ENCODE measurements at places on chromosomes 12 and 14.

DNA sequence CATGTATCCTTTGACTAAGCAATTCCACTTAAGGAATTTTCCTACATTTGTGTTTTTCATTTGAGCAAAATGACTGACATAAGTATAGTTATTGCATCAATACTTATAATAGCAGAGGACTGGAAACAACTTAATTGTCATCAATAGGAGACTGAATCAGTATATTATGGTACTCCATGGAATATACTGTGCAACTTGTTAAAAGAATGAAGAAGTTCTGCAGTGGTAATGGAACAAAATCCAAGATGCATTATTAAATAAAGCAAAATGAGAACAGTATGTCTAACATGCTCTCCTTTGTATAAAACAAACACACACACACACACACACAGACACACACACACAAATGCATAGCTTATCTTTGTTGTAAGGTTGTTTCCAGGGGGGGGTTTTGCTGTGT, 303.1 kb downstream of the RAD51B start:
- ATAC-seq, result no peak

DNA sequence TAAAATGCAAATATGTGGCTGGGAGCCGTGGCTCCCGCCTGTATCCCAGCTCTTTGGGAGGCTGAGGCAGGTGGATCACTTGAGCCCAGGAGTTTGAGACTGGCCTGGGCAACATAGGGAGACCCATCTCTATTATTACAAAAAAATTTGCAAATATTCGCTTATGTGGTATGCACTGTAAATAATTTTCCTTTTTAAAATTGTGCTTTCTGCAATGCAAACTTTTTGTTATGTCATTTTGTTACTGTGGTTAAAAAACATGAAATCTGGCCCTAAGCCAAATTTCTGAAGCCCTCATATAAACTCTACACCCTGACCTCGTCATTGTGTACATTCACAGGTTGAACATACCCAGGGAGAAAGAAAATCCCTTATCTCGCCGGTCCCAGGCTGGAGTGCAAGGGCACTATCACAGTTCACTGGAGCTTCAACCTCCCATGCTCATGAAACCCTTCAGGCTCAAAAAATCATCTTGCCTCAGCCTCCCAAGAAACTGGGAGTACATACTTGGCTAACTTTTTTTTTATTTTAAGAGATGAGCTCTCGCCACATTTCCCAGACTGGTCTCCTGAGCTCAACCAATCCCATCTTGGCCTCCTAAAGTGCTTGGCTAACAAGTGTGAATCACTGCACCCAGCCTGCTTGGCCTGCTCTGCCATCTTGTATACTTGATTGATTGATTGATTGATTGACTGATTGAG, 24.7 kb downstream of the TRAPPC6B start:
- no peak for ATAC-seq

- no peak for ATAC-seq
Measured at GRCh38 chr12:28114488-28114887, 75.8 kb upstream of the CCDC91 start.

- ATAC-seq, result no peak
Measured at GRCh38 chr14:42378880-42379279, 772.2 kb downstream of the LRFN5 start.

DNA sequence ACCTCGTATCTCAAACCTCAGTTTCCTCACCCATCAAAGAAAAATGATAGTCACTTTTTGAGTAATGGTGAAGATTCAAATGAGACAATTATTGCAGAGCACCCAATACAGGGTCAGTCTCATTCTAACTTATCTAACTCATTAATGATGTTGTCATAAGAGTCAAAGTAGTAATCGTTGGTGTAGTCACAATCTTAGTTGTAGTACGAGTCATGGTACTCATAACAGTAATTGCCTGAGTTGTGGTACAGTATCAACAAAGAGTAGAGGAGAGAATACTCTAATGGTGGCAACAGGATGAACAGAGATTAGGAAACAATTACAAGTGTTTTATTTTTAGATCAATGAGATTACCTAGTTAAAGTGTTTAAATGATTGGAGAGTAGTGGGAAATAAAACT, 93.6 kb upstream of the TMTC2 start:
- no peak for ATAC-seq

DNA sequence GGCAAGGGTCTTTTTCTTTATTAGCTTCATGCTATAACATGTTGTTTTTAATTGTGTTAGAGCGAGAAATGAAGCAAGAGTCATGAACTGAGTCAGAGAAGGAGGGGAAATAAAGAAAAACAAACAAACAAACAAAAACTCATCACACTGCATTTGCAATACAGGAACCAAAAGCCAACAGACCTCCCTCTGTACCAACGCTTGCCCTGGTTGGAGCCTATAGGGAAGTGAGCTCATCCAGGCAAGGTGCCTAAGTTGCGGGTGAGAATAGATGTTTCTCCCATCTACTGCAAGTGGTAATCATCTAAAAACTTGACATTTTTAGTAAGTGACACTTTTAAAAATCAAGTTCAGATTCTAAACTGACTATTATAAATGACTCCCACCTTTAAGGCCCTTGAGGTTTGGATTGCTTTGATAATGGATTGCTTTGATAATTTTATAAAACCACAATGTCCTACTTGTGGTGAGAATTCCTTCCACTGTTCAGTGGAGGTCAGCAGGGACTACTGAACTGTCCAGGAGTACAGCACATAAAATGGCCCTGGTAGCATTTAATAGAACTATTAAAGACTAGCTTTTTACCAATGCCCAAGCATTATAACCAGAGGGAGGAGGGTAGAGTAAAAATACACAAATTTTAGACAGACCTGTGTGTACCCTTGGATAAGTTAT, 31.3 kb downstream of the SLC38A1 start:
- no peak for ATAC-seq

GRCh38 chr14:70144046-70144445, 44.7 kb downstream of the SLC8A3 start:
- no peak for ATAC-seq

- ATAC-seq, result peak; percentile 88
Measured at GRCh38 chr14:91947475-91948184, at the start of gene FBLN5. Gene FBLN5 (minus strand): TSS chr14:91947694. CDS start chr14:91947229, 465 bp downstream.

GRCh38 chr12:94659346-94659930, 9.1 kb upstream of the TMCC3 start:
- no peak for ATAC-seq

DNA sequence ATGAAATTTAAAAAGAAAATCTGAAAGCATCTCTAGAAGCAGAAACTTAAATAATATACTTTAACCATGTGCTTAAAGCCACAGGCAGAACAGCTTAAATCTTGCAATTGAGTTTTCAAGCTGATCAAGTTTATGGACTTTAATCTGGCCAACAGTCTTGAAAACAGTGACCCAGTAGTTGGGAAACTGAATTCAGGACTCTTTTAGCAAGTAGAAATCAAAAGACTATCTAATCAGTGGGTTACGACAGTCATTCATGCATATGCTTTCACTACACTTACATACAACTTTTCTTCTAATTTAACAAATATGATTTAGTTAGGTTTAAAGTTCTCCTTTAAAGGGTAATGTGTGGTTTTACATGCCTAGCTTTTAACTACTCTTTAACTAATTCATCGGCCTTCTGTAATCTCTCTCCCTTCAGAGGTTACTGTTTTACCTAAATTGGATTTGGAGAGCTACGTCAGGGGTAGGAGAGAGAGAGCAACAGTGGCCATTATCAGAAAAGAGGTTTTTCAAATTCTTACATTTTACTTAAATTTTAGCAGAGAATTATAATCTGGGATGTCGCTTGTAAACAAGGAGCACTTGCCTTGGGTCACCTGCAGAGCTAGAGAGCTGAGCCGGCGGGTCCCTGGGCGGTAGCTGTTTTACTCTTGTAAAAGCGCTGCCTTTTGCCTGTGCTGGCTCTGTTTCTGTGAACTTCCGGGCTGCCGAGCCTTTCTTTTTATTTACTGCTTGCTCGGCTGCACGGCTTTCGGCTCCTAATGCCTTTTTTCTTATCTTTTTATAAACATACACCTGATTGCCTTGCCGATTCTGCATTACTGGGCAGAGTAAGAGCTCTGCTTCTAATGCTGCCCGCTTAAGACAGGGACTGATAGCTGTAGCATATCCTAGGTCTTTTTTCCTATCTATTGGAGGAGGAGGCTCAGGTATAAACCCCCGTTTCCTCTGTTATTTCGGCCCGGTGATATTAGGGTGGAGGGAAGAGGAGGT, 17.4 kb upstream of the LYZ start:
- peak; percentile 72 for ATAC-seq

DNA sequence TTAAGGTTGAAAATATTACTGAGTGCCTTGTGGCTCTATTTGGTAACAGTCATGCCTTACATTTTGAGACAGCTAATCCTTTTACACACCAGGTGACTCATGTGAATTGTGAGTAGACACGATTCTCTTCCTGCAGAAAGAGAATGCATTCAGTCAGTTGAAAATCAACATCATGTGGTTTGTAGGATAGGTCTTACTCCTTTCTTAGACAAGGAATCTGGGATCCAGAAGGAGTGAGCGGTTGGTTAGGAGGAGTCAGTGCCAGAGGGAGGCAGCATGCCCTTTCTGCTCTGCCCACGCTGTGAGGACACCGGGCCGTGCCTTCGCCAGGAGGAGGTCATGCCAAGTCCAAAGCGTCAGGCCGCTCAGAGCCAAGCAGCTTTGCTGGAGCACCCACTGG, 47.6 kb downstream of the TRAF3 start:
- peak; percentile 7 for ATAC-seq

DNA sequence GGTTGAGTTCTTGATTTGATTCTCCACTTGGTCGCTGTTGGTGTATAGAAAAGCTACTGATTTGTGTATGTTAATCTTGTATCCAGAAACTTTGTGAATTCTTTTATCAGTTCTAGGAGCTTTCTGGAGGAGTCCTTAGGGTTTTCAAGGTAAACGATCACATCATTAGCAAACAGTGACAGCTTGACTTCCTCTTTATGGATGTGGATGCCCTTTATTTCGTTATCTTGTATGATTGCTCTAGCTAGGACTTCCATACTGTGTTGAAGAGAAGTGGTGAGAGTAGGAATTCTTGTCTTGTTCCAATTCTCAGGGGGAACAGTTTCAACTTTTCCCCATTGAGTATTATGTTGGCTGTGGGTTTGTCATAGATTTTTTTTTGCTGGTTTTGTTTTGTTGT, 12.4 kb downstream of the MTRFR start:
- no peak for ATAC-seq

DNA sequence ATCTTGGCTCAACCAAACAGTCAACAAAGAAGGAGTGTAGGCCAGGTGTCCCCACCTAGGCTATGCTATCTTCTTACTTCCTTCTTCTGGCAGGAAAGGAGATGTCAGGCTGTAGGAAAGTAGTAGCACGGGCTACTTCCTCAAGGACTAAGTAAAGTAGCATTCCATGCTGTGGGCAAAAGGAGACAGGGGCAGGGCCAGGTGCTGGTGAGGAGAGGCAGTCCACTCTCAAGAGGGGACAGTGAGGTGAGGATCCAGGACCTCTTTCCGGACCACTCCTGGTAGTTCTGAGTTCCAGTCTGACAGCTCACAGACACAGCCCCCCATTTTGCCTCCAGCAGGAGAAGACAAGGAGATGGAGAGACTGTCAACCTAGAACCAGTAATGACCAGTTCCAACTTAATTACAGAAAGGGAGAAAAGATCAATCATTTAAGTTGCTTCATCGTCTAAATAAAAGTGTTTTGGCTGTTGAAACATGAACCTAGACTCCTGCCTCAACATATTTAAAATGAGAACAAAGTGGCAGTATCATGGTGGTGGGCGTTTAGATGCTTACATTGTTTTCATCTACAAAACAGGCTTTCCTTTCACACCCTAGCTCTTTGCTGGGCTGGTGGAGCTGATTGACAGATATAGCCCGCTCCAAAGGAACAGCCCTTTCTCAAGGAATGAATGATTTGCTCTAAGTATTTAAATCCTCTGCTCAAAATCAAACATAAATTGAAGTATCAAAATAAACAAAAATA, 5.1 kb upstream of the SSTR1 start:
- no peak for ATAC-seq

DNA sequence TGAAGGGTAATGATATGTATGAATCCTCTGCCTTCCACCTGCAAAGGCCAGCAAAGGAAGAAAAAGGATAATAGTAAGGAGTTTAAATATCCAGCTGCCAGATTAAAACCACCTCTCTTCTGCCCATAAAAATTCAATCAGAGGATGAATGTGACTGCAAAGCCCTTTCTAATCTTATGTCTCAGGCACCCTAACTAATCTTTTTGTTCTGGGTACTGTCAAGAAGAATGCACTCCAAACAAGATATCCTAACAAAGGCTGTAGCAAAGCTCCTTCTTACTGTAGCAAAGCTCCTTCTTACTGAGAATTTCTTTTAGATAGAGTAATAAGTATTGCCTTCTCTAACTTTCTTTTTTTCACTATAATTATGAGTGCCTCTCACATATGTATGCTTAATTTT, 91.8 kb downstream of the ST8SIA1 start:
- ATAC-seq, result no peak

GRCh38 chr12:79023261-79023660, 158.7 kb downstream of the SYT1 start:
- no peak for ATAC-seq

DNA sequence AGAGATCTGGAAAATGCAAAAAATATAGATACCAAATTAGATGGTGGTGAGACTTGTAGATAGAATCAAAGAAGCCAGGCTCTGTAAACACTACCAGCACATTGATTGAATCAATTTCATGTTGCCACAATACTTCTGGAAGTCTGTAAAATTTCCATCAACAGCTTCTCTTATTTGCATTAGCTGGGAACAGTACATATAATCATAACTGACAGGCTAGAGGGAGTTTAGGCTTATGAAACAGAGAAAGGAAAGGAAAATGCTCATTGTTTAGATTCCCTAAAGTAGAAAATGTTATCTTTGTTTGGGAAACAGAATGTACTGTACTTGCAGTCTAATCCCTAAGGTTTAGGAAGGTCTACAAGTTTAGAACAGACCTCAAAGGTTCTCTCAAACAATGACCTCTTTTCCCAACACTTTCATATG, 335.2 kb downstream of the CEP128 start:
- no peak for ATAC-seq

DNA sequence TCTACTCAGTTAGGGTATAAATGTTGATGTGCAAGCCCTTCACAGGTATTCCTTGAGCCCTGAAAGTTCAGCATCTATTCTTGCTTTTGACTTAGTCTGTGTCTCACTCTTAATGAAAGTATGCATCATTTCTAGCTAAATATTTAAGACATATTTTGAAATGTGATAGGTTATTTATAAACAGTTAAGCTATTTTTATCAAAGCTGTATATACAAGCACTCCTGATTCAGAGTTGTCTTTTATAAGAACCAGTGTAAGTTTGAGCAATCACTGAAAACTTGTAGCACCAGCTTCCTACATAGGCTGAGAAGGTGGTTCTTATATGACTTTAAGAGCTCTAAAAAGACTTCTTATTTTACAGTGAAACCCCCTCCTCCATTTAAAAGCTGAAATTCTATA, 98.6 kb downstream of the MYF5 start:
- no peak for ATAC-seq
